ENCODE measurements at places on chromosomes 13 and 19. TPM values are rescaled to one million over a fixed set of nuclear protein-coding genes. Genes with fewer than 3 reads are reported as not detected.

GRCh38 chr19:27694361-27695055 lies 1518.4 kb downstream of the UQCRFS1 start:
- no peak for DNase-seq
- H3K27ac ChIP-seq, result no peak overlapping the region
- no peak overlapping the region for H3K4me3 ChIP-seq
- H3K36me3 ChIP-seq, result no peaks in the 10 kb centered on the region
- H3K27me3 ChIP-seq, result no peaks in the 10 kb centered on the region
- H3K4me1 ChIP-seq, result no peaks in the 10 kb centered on the region

ASF1B gene
- 20.5 TPM for total RNA-seq

- no peaks in the 10 kb centered on the region for H3K4me1 ChIP-seq
- no peak overlapping the region for H3K4me3 ChIP-seq
- no peak overlapping the region for H3K27ac ChIP-seq
- H3K27me3 ChIP-seq, result no peaks in the 10 kb centered on the region
- H3K36me3 ChIP-seq, result no peaks in the 10 kb centered on the region
These were observed 1229.0 kb downstream of the PCDH9 start for GRCh38 chr13:66001140-66001539.

DNA sequence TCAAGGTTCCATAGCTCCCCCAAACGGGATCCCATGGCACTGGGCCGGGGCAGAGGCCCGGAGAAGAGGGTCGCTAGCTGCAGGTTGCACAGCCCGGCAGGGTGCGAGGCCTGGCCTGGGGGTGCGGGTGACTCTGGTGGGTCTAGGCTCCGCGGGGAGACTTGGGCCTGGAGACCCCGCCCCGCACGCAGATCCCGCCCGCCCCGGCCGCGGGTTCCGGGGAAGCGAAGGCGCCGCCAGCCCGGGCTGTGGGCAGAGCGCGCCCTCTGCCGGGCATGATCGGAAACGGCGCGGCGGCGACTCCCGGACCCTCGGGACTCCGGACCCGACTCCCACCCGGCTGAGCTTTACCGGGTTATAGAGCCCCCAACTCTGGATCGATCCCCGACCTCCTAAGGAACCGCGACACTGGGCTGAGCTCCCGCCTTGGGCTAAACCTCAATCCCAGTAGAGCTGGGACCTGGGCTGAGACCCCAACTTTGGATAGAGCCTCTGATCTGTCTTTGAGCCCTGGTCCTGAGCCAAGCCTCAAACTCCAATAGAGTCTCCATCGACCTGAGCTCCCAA lies 3.1 kb upstream of the TNFAIP8L1 start:
- peak; percentile 82 for DNase-seq
- H3K27ac ChIP-seq, result no peak overlapping the region
- H3K27me3 ChIP-seq, result no peaks in the 10 kb centered on the region
- no peaks in the 10 kb centered on the region for H3K36me3 ChIP-seq

GRCh38 chr19:33063356-33063752 lies 1.3 kb downstream of the RHPN2 start:
- peak overlapping the region; percentile 9 for H3K27ac ChIP-seq
- no peaks in the 10 kb centered on the region for H3K27me3 ChIP-seq
- peaks cover 6% of the 10 kb centered on the region for H3K4me1 ChIP-seq
- H3K4me3 ChIP-seq, result no peak overlapping the region
- DNase-seq, result no peak

FFAR1 gene
- not detected for total RNA-seq

DNA sequence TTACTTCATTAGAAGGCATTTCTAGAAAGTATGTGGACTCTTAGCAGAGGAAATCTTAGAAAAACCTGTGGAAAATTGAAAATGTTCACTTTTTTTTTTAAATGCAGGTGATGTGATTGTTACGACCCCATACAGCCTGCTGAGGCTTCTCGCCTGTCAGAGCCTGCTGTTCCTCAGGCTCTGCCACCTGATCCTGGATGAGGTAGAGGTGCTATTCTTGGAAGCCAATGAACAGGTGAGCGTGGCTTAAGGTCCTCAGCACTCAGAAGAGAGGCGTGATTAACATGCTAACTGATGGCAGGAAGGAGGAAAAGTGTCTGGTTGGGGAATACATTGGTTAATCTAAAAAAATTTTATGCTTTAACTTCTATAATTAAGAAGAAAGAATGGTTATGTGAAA lies 71.4 kb downstream of the SLC7A9 start:
- H3K36me3 ChIP-seq, result no peaks in the 10 kb centered on the region
- no peak for DNase-seq
- no peaks in the 10 kb centered on the region for H3K4me1 ChIP-seq
- H3K27ac ChIP-seq, result no peak overlapping the region
- H3K4me3 ChIP-seq, result no peak overlapping the region

- no peak for DNase-seq
- no peak overlapping the region for H3K4me3 ChIP-seq
- no peaks in the 10 kb centered on the region for H3K27me3 ChIP-seq
- no peak overlapping the region for H3K27ac ChIP-seq
- H3K4me1 ChIP-seq, result no peaks in the 10 kb centered on the region
- no peaks in the 10 kb centered on the region for H3K36me3 ChIP-seq
These were observed 527.6 kb downstream of the LMO7 start for GRCh38 chr13:76163761-76164160.

- H3K36me3 ChIP-seq, result no peaks in the 10 kb centered on the region
- no peak for DNase-seq
- no peak overlapping the region for H3K4me3 ChIP-seq
- H3K27ac ChIP-seq, result no peak overlapping the region
- H3K27me3 ChIP-seq, result no peaks in the 10 kb centered on the region
These were observed 35.8 kb upstream of the TM9SF2 start for GRCh38 chr13:99465454-99465853.

DNA sequence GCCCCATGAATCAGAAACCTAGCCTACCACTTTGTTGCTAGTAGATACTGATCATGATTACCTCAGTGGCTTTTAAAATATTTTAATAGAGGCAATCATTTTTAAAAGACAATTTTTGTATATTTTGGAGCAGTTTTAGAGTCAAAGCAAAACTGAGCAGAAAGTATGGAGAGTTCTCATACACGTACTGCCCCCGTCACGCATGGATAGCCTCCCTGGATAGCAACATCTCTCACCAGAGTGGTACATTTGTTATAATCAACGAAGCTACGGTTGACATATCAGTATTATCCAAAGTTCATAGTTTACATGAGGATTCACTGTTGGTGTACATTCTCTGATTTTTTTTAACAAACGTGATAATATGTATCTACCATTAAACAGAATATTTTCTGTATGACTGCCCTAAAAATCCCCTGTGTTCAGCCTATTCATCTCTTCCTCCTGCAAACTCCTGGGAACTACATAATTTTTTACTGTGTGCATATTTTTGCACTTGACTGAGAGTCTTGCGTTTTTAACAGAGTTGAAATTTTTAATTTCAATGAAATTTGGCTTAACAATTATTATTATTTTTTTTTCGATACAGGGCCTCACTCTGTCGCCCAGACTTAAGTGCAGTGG lies 1436.8 kb upstream of the PCDH9 start:
- DNase-seq, result no peak
- H3K27ac ChIP-seq, result no peak overlapping the region
- no peaks in the 10 kb centered on the region for H3K27me3 ChIP-seq
- H3K4me3 ChIP-seq, result no peak overlapping the region

CYP2A7 gene
- 7.4 TPM for total RNA-seq

GRCh38 chr13:93620181-93620765 lies 393.7 kb downstream of the GPC6 start:
- no peaks in the 10 kb centered on the region for H3K4me1 ChIP-seq
- no peak overlapping the region for H3K27ac ChIP-seq
- H3K36me3 ChIP-seq, result no peaks in the 10 kb centered on the region
- DNase-seq, result no peak
- H3K4me3 ChIP-seq, result no peak overlapping the region
- no peaks in the 10 kb centered on the region for H3K27me3 ChIP-seq

- H3K27me3 ChIP-seq, result no peaks in the 10 kb centered on the region
- H3K27ac ChIP-seq, result no peak overlapping the region
- no peaks in the 10 kb centered on the region for H3K4me1 ChIP-seq
- H3K36me3 ChIP-seq, result no peaks in the 10 kb centered on the region
- H3K4me3 ChIP-seq, result no peak overlapping the region
- no peak for DNase-seq
These were observed 95.3 kb upstream of the TNFSF11 start for GRCh38 chr13:42478531-42479156.

- H3K27me3 ChIP-seq, result no peaks in the 10 kb centered on the region
- DNase-seq, result no peak
- H3K4me3 ChIP-seq, result no peak overlapping the region
These were observed 219.1 kb downstream of the MTUS2 start for GRCh38 chr13:29039212-29039611.

DNA sequence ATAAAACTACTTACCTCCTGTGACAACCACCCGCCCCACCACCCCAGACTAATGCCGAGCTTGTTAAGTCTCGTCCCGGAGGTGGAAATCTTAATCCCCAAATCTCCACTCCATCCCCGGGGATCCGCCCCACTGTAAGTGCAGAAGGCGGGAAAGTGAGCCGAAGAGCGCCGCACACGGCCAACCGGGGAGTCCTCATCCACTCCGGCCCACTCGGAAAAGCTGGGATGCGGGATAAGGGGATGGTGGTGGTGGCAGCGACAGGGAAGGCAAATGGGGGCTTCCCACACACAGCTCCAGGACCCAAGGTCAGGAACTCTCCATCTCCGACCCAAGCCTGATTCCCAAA lies 621 bp downstream of the FBL start:
- H3K4me1 ChIP-seq, result peaks cover 34% of the 10 kb centered on the region
- no peaks in the 10 kb centered on the region for H3K27me3 ChIP-seq
- DNase-seq, result no peak
- H3K36me3 ChIP-seq, result no peaks in the 10 kb centered on the region

MLLT1 gene
- total RNA-seq, result 2.1 TPM

PRKCSH gene
- total RNA-seq, result 104 TPM

DNA sequence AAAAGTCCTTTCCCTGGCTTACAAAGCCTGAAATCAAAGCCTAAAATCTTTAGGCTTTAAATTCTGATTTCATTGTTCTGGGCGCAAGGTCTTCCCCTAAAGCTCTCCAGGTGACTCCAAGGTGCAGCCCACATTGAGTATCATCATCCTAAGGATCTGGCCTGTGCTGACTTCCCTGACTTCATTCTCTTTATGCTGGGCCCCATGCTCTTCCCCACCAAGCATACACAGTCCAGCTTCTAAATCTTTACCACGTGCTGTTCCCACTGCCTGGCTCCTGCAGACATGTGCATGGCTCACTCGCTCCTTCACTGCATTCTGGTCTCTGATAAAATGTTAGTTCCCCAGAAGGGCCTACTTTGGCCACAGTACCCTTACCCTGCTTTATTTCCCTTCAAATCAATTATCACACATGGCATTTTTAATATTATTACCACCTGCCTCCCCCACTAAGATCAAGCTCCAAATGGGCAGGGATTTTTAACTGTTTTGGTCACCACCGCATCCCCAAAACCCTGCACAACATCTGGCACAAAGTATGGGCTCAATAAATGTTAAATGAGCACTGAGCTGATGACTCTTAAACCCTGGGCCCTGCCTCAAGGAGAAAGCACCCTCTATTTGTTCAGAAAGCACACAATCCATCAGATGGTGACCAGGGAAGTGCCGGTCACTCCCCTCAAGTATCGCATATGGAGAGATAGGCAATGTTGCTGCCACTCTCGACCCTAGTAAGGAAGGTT lies 3.3 kb downstream of the FBL start:
- H3K27me3 ChIP-seq, result no peaks in the 10 kb centered on the region
- peaks cover 18% of the 10 kb centered on the region for H3K4me1 ChIP-seq
- H3K27ac ChIP-seq, result no peak overlapping the region
- H3K4me3 ChIP-seq, result no peak overlapping the region
- peaks cover 12% of the 10 kb centered on the region for H3K36me3 ChIP-seq

GRCh38 chr13:100652510-100652909 lies 22.1 kb downstream of the TMTC4 start:
- H3K27me3 ChIP-seq, result no peaks in the 10 kb centered on the region
- no peak for DNase-seq
- no peak overlapping the region for H3K27ac ChIP-seq
- H3K4me1 ChIP-seq, result no peaks in the 10 kb centered on the region
- no peak overlapping the region for H3K4me3 ChIP-seq

DNA sequence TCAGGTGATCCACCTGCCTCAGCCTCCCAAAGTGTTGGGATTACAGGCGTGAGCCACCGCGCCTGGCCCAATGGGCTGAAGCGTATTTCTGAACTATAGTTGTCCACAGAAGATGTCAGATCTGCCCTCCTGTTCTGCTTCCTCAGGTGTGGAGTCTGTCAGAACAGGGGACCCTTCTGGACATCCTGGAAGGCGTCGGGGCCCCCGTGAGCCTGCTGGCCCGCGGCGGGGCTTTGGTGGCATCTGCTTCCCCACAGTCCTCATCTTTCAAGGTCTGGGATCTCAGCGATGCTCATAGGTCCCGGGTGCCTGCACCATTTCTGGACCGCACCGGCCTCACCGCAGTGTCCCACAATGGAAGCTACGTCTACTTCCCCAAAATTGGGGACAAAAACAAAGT lies 29.5 kb upstream of the SIN3B start:
- no peak for DNase-seq
- no peak overlapping the region for H3K4me3 ChIP-seq
- no peaks in the 10 kb centered on the region for H3K36me3 ChIP-seq
- H3K4me1 ChIP-seq, result no peaks in the 10 kb centered on the region

- H3K4me1 ChIP-seq, result no peaks in the 10 kb centered on the region
- no peak overlapping the region for H3K27ac ChIP-seq
- no peak overlapping the region for H3K4me3 ChIP-seq
- DNase-seq, result no peak
These were observed 652.0 kb downstream of the LIG4 start for GRCh38 chr13:107563099-107563925.

- H3K36me3 ChIP-seq, result no peaks in the 10 kb centered on the region
- no peak for DNase-seq
- no peaks in the 10 kb centered on the region for H3K27me3 ChIP-seq
- H3K4me1 ChIP-seq, result no peaks in the 10 kb centered on the region
These were observed 79.9 kb downstream of the RNASEH2B start for GRCh38 chr13:50989476-50989875.

GRCh38 chr13:39768962-39769361 lies 113.5 kb downstream of the COG6 start:
- no peak overlapping the region for H3K4me3 ChIP-seq
- no peaks in the 10 kb centered on the region for H3K36me3 ChIP-seq
- no peaks in the 10 kb centered on the region for H3K27me3 ChIP-seq
- H3K4me1 ChIP-seq, result peaks cover 7% of the 10 kb centered on the region

GRCh38 chr19:13830741-13831536 lies 35.7 kb downstream of the ZSWIM4 start:
- H3K36me3 ChIP-seq, result no peaks in the 10 kb centered on the region
- H3K4me1 ChIP-seq, result peaks cover 10% of the 10 kb centered on the region
- H3K27ac ChIP-seq, result no peak overlapping the region
- H3K4me3 ChIP-seq, result no peak overlapping the region
- no peaks in the 10 kb centered on the region for H3K27me3 ChIP-seq
